ENCODE measurements at places on chromosomes 4 and X. TPM values are rescaled to one million over a fixed set of nuclear protein-coding genes. Genes with fewer than 3 reads are reported as not detected.

Gene CRLF2
- 1.5 TPM for total RNA-seq

Gene TAF9B
- total RNA-seq = 13.9 TPM

Gene ARMCX2
- total RNA-seq = 8.8 TPM

Gene SHOX
- 3.1 TPM for total RNA-seq

Gene LPAR4
- total RNA-seq = not detected

Gene TMEM35A
- total RNA-seq = 0.88 TPM

Gene GRIA3
- total RNA-seq = 1.8 TPM

Gene SMR3B
- not detected for total RNA-seq

Gene RAI2
- total RNA-seq = 90.4 TPM

Gene GSPT2
- 2.6 TPM for total RNA-seq

Gene HTR2C
- total RNA-seq = not detected

Gene SLC10A4
- total RNA-seq = not detected

Gene FGF2
- 51.5 TPM for total RNA-seq

Gene TMPRSS11B
- not detected for total RNA-seq

Gene MAGEC1
- not detected for total RNA-seq

Gene MAGED4B
- total RNA-seq = not detected

Gene SHROOM2
- total RNA-seq = 0.44 TPM

Gene RPL34
- 696 TPM for total RNA-seq

Gene S100G
- not detected for total RNA-seq

Gene GLRA3
- total RNA-seq = 0.17 TPM

Gene ADH7
- not detected for total RNA-seq

Gene MAGIX
- 3.0 TPM for total RNA-seq

Gene SMS
- 74.3 TPM for total RNA-seq

Gene DCLK2
- total RNA-seq = 5.2 TPM

Gene CABS1
- total RNA-seq = not detected

Gene OPRPN
- total RNA-seq = not detected

Gene ZAR1
- not detected for total RNA-seq

Gene MSX1
- total RNA-seq = 12.1 TPM

Gene CCDC158
- 1.3 TPM for total RNA-seq

Gene TRIM61
- total RNA-seq = not detected

Gene TREX2
- not detected for total RNA-seq

Gene ERCC6L
- 0.22 TPM for total RNA-seq

Gene MTMR1
- 13.4 TPM for total RNA-seq

Gene PAGE4
- not detected for total RNA-seq

Gene CXCL9
- total RNA-seq = 2.6 TPM

Gene GPR34
- total RNA-seq = 16.2 TPM

Gene DCAF8L2
- not detected for total RNA-seq

Gene ARSJ
- total RNA-seq = 1.2 TPM

Gene SSX2B
- total RNA-seq = not detected

Gene MTMR8
- 2.1 TPM for total RNA-seq

Gene PPBP
- total RNA-seq = not detected

Gene FHDC1
- total RNA-seq = 0.49 TPM
